Thyroid gland (tissue), 4 donors: ENCODE measurements at places on chromosomes 6 and 20. TPM values are rescaled to one million over a fixed set of nuclear protein-coding genes. Genes with fewer than 3 reads are reported as not detected.

Gene NEURL2
- total RNA-seq = 17.4 TPM

Gene NKAPL
- total RNA-seq = 0.67 TPM

Gene ACSS1
- 45.8 TPM for total RNA-seq

Gene GSTA4
- total RNA-seq = 24.7 TPM

Gene NTSR1
- not detected for total RNA-seq

Gene SMPD2
- 60.9 TPM for total RNA-seq

Gene ZC2HC1B
- not detected for total RNA-seq
